T-helper 9 cell (primary cell): ENCODE measurements at places on chromosomes 11 and 22.
A peak's percentile ranks its signal among the peaks of the same experiment; 100 is the strongest.

GRCh38 chr11:65260756-65261590, 789 bp upstream of the POLA2 start:
- no peak for DNase-seq

DNA sequence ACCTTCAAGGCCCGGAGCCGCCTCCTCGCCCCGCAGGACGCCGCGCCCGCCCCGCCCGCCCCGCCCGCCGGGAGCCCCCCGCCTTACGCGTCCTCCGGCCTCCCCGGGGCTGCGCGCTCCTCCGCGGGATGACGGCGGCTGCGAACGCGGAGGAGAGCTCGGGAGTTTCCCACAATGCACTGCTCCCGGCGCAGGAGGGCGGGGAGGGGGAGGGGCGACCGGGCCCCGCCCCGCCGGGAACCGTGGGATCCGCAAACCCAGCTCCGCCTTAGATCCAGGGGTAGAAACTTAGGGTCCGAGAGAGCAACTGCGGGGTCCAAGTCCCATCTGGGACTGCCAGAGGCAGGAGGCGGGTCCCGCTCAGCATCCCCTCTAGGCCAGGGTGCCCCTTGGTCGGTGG, at the start of gene CEND1:
Gene CEND1, minus strand, starts transcription at position 148 of the 400 bp plus-strand sequence. CDS start 1,514 bp downstream, outside the sequence.
- no peak for DNase-seq

DNA sequence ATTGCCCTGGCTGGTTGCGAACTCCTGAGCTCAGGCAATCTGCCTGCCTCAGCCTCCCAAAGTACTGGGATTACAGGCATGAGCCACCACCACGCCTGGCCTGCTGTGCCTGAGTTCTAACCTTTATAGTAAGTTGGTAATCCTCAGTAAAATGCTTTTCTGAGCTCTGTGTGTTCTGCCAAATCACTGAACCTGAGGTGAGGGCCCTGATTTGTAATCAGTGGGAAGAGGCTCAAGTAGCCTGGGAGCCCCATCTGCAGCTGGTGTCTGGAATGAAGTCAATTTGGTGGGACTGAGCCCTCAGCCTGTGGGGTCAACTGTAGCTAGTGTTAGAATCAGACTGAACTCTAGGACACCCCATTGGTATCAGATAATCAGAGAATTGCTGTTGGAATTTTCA, 72.6 kb upstream of the PARVG start:
- no peak for DNase-seq

GRCh38 chr11:125625630-125626287, 796 bp downstream of the CHEK1 start:
- DNase-seq = peak; percentile 74

- DNase-seq = no peak
Observed at GRCh38 chr11:34732831-34733230, 111.9 kb downstream of the EHF start.

GRCh38 chr11:132977746-132978145, 554.6 kb downstream of the OPCML start:
- no peak for DNase-seq

DNA sequence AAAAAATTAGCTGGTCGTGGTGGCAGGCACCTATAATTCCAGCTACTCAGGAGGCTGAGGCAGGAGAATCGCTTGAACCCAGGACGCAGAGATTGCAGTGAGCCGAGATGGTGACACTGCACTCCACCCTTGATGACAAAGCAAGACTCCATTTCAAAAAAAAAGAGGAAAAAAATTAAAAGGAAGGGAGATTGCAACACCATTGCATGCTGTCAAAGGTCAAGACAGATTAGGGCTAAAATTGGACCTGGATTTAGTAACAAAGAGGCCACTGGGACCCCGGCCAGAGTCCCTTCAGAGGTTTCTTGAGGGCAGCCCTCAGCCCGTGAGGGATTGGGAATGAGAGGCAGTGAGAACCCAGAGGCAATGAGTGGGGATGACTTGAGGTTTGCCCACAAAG, 8.2 kb upstream of the MAFF start:
- DNase-seq = no peak

- DNase-seq = no peak
Observed at GRCh38 chr11:46769636-46770221, 50.7 kb downstream of the F2 start.

DNA sequence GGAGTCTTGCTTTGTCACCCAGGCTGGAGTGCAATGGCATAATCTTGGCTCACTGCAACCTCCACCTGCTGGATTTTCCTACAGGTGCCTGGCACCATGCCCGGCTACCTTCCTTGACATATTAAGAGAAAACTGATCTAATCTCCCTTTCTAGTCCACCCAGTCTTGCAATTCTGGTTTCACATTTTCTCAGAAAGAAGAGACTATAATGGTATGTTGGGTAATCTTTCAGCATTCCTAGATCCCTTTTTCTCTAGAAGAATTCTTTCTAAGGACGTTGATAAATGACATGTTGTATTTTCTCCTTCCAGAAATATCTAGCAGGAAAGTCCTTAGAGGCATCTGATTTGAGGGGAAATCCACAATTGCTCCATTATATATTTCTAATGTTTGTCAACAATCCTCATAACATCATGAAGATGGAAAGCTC, 10.4 kb upstream of the HSPA8 start:
- DNase-seq = no peak

- no peak for DNase-seq
Observed at GRCh38 chr11:61580271-61580888, 496 bp downstream of the SYT7 start.

GRCh38 chr11:35766651-35767050, 104.1 kb downstream of the TRIM44 start:
- no peak for DNase-seq

GRCh38 chr22:36259615-36260300, 6.8 kb downstream of the APOL1 start:
- no peak for DNase-seq

DNA sequence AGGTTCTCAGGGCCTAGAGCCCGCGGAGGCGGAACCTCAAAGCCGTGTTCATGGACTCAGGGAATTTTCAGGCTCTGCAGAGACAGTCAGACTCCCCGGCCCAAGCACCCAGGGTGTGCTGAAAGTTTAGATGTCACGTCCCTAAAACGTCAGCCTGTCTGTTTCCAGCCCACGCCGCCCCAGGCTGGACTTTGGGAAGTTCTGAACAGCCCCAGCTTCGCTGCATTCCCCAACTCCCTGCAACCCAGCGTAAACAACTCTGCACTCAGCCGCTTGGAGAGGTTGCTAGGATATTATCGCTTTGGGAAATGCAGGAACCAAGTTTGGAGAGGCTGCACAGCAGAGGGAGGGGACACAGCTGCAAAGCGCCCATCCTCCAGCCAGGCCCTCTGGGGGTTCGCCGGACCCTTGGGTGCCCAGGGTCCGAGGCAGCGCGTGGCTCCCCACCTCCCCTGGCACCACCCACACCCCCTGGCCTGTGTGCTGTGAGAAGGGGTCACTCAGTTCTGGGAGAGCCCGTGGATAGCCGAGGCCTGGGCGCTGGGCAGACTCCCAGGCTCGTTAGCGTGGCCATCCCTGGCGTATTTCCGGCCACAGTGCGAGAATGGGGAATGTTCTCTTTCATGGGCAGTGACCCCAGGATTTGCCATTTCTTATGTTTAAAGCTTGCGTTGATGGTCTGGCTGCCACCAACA, 120.5 kb upstream of the FGF3 start:
- no peak for DNase-seq

DNA sequence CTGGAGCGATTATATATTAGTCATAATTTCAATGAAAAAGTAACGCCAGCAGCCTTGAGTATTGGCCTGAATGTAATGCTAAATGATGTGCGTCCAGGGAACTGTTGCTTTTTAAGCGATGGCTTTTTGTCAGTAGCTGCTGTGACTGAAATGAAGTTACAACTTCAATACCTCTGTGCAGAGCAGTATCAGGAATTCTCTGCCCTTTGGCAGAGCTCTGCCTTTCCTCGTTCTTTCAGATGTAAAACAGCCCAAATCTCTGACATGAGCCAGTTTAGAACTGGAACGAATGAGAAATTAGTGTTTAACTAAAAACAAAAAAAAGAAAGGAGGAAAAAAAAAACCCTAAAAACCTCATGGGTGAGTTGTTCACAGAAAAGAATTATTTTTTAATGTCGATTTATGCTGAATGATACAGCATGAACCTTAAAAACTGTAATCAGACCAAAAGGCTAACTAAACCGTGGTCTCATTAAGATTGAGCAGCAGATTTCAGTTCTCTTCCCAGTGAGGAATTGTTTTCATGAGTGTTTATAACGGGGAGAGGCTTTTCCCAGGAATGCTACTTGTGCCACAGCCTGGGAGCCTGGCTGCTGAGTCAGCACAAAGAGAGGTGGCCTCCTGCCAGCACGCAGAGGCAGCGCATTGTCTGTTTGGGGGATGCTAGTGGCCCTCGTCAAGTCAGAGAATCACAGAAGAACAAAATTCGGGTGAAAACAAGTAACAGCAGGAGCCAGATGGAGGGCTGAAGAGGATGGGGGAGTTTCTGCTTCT, 146.2 kb upstream of the RASSF10 start:
- DNase-seq = no peak

- DNase-seq = no peak
Observed at GRCh38 chr11:119618208-119618909, 110.6 kb downstream of the NECTIN1 start.

GRCh38 chr11:86068138-86068871, 579 bp downstream of the PICALM start:
- DNase-seq = peak; percentile 23

GRCh38 chr11:114058026-114058706, 1.3 kb upstream of the ZBTB16 start:
- no peak for DNase-seq

DNA sequence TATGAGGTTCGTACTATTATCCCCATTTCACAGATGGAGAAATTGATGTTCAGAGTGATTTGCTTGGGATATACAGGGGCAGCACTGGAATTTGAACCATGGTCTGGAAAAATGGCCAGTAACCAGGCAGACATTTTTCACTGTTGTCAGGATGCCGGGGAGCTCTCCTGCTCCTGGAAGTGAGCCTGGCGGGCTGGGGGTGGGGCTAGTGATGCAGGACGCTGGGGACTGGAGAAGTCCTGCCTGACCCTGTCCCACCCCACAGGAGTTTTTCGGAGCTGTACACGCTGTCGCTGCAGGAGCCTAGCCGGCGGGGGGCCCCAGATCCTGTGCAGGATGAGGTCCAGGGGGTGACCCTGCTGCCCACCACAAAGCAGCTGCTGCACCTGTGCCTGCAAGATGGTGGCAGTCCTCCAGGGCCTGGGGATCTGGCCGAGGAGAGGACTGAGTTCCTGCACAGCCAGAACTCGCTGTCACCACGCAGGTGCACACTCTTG, 11.1 kb downstream of the SIPA1 start:
- DNase-seq = no peak

DNA sequence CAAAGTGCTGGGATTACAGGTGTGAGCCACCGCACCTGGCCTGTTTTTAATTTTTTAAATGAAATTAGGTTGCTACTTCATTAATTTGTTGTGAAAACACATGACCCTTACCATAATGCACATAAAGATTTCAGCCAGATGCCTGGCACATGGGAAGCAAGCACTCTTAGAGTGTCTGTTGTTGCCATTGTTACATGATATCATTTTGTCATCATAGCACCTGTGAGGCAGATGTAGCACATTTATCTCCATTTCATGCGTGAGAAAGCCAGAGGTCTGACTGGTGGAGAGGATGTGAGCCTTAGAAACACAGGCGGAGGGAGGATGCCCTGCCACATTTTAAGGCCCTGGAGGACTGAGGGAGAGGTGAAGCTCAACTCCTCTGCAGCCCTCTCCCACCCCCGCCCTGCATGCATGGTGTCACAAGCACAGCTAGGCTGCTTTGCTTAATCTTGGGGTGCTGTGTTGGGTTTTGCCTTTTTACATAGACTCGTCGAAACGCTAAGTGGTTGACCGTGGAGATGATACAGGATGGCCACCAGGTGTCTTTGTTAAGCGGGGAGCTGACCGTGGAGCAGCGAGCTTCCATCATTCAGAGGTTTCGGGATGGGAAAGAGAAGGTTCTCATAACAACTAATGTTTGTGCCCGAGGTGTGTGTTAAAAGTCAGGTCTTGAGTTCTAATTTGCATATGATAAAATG, 14.0 kb downstream of the DDX25 start:
- DNase-seq = no peak

DNA sequence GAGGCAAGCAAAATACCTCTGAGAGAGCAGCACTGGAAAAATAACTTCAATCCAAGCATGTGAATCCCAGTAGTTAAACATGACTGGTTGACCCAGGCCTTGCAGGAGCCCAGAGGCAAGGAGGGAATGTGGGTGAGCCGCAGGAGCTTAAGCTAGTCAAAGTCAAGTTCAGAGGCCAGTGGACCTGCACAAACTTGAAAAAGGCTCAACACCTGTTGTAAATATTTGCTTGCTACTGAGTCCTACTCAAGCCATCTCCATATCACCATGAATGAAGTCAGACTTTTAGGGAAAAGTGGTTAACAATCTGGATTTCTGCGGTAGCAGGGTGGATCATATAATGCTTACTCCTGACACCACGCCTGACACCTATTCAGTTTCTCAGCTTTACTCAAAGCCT, 4.8 kb upstream of the CAT start:
- DNase-seq = no peak

DNA sequence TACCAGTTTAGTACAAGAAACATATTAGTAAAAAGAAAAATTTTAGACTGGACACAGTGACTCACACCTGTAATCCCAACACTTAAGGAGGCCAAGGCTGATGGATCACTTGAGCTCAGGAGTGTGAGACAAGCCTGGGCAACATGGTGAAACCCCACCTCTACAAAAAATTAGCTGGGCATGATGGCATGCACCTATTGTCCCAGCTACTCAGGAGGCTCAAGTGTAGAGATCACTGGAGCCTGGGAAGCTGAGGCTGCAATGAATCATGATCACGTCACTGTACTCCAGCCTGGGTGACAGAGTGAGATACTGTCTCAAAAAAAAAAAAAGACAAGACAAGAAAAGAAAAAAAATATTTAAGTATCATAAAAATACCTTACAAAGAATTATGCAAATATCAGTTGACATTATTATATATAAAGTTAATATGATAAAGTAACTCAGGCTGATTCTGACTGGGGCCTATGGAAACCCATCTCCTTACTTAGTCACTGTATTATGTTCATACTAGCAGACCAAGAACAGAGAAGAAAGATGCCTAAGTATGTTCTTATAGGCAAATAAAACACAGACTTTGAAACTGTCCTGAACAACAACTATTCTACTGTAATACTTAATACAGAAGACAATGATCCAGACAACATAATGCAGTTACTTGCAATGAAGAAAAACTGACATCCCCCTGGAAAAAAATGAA, 27.3 kb downstream of the FAM168A start:
- DNase-seq = no peak

- no peak for DNase-seq
Observed at GRCh38 chr11:9516113-9516512, 55.3 kb downstream of the ZNF143 start.
